ENCODE measurements at places on chromosomes 4 and X. TPM values are rescaled to one million over a fixed set of nuclear protein-coding genes. Genes with fewer than 3 reads are reported as not detected.

The SCOC gene
- 57.6 TPM for total RNA-seq

The TAF9B gene
- 37.2 TPM for total RNA-seq

DNA sequence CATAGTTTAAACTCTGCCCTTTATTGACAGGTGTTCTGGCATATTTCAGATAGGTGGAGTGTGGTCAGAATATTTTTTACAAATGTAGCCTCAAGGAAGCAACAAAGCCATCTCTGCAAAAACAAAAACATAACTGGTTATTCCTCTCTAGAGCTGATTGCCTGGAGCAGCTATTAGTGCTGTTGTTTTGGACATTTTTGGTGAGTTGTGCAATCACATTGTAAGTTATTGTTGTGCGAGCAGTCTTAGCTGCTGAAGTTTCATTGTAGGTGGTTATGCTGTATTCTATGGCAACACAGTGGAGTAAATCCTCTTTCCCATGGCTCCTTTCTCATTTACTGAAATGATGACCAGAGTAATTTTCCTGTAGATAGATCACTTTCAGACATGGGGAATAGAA lies 1413.0 kb downstream of the PCDH7 start:
- no peak for DNase-seq
- H3K27me3 ChIP-seq = no peaks in the 10 kb centered on the region
- no peaks in the 10 kb centered on the region for H3K4me1 ChIP-seq

DNA sequence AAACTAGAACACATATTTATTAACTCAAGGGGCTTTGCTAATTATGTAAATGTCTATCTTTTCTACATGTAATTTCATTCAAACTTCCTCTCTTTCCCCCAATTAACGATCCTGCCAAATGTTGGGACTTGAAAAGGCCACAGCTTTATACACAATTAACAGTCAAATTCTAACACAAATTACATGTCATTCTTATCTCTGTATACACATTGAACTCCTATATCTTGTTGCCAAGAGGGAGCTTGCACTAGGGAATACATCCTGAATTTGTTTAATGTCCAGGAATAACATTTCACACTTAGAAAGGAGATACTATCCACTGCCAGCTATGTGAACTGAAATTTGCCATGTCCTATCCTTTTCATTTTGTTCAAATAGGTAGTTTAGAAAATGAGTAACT lies 38.9 kb upstream of the MAB21L2 start:
- no peak overlapping the region for H3K4me3 ChIP-seq
- peaks cover 42% of the 10 kb centered on the region for H3K4me1 ChIP-seq
- DNase-seq = no peak
- no peaks in the 10 kb centered on the region for H3K27me3 ChIP-seq
- no peaks in the 10 kb centered on the region for H3K36me3 ChIP-seq

The MAGEA11 gene
- total RNA-seq = not detected

The PPP4R3C gene
- total RNA-seq = not detected
